ENCODE measurements at places on chromosomes 6 and 20. TPM values are rescaled to one million over a fixed set of nuclear protein-coding genes. Genes with fewer than 3 reads are reported as not detected.

DNA sequence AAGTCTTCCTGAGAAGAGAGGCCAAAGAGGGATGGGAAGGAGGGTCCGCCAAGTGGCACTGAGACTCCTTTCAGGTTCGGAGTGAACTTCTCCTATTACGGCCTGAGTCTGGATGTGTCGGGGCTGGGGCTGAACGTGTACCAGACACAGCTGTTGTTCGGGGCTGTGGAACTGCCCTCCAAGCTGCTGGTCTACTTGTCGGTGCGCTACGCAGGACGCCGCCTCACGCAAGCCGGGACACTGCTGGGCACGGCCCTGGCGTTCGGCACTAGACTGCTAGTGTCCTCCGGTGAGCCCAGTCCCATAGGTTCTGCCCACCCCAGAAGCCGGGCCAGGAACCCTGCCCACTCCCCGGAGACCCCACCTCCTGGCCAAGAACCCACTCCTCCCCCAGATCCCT lies 4.1 kb downstream of the SLC22A7 start:
- H3K27me3 ChIP-seq = peaks cover 18% of the 10 kb centered on the region
- H3K4me3 ChIP-seq = no peak overlapping the region
- peak; percentile 83 for DNase-seq
- no peaks in the 10 kb centered on the region for H3K36me3 ChIP-seq
- no peak overlapping the region for H3K27ac ChIP-seq

Gene PRND
- total RNA-seq = not detected

Gene FOXQ1
- 0.15 TPM for total RNA-seq

Gene SPATS1
- total RNA-seq = not detected

- peak overlapping the region; percentile 22 for H3K27ac ChIP-seq
- peaks cover 8% of the 10 kb centered on the region for H3K36me3 ChIP-seq
- no peaks in the 10 kb centered on the region for H3K27me3 ChIP-seq
These were observed 12.1 kb downstream of the SS18L1 start for GRCh38 chr20:62155428-62156253.

Gene MYH7B
- 0.30 TPM for total RNA-seq

Gene ZNF311
- 0.52 TPM for total RNA-seq

- no peak overlapping the region for H3K4me3 ChIP-seq
- DNase-seq = no peak
- no peak overlapping the region for H3K27ac ChIP-seq
- H3K36me3 ChIP-seq = no peaks in the 10 kb centered on the region
- H3K27me3 ChIP-seq = peaks cover 19% of the 10 kb centered on the region
These were observed 10.3 kb upstream of the PDYN start for GRCh38 chr20:2004171-2004570.

DNA sequence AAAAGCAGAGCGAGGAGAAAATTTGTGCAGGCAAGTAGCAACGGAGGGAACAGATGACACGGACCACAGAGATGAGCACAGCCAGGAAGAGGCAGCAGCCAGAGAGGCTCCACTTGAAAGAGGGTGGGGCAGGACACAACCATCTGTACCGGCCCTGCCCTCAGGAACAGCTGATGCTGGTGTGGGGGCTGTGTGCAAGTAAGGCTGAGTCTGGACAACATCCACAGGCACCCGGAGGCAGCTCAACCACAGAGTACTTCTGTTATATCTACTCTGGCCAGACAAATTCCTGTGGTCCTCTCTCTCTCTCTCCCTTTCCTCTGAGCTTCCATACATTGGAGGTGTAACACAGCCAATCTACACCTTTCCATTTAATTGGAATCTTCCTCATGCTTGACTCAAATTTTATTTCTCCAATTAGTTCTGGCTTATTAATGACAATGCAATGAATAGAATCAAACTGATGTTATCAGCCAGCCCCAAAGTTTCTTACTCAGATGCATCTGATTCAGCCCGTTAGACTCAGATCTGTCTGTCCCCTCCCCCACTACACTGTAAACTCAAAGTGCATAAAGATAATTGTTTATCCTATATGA lies 24.9 kb downstream of the KIF13A start:
- no peaks in the 10 kb centered on the region for H3K27me3 ChIP-seq
- H3K4me1 ChIP-seq = peaks cover 88% of the 10 kb centered on the region
- H3K36me3 ChIP-seq = no peaks in the 10 kb centered on the region

DNA sequence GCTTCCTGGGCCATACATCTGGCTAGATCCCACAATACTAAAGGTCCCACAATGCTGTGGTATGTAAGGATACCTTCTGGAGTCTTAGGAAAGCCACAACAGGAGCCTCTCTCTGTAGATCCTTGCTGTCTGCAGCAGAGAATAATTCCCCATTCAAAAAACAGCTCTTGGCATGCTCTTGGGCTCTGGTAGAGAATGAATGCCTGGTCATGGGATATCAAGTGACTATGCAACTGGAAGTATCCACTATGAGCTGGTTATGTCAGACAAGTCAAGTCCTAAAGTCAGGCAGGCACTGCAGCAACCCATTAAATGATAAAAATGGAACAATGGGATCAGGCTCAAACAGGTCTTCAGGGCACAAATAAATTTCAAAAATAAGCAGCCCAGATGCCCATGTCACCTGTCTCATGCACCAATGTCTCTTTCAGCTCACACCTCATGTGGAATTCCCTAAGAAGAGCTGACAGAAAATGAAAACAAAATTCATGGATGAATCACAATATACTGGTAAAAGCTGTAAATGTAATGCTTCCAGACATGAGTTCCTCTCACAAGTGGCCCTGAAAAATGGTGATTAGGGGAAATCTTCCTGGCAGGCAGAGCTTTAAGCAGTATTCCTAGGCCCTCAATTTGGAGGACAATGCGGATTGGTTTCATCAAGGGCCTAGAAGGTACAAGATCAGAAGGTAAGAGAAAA lies 4.3 kb downstream of the AK9 start:
- peaks cover 18% of the 10 kb centered on the region for H3K4me1 ChIP-seq
- peaks cover 3% of the 10 kb centered on the region for H3K36me3 ChIP-seq
- no peak overlapping the region for H3K4me3 ChIP-seq
- no peak for DNase-seq

DNA sequence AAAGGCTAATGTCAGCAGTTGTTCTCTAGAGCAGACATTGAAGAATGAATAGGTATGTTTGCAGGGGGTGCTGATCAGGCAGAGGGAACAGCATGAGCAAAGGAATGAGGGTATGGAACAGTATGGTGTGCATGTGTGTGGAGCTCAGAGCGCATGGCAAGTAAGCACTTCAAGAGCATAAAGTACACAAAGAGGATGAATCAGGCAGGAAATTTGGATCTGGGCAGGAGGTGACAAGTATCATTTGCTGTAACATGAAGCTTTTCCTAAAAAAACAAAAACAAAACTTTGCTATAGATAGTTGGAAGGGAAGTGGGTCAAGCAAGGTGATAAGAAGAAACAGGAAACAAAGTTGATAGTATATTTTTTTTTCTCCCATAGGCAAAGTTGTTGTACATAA lies 746.8 kb downstream of the HDGFL1 start:
- H3K4me1 ChIP-seq = no peaks in the 10 kb centered on the region
- H3K36me3 ChIP-seq = no peaks in the 10 kb centered on the region
- no peak for DNase-seq
- no peak overlapping the region for H3K27ac ChIP-seq
- no peak overlapping the region for H3K4me3 ChIP-seq
- no peaks in the 10 kb centered on the region for H3K27me3 ChIP-seq

- H3K27me3 ChIP-seq = no peaks in the 10 kb centered on the region
- no peaks in the 10 kb centered on the region for H3K36me3 ChIP-seq
- peak; percentile 68 for DNase-seq
These were observed 12.9 kb downstream of the SGK2 start for GRCh38 chr20:43571771-43572170.

- H3K4me3 ChIP-seq = no peak overlapping the region
- no peaks in the 10 kb centered on the region for H3K36me3 ChIP-seq
- H3K27me3 ChIP-seq = peaks cover 2% of the 10 kb centered on the region
- H3K27ac ChIP-seq = no peak overlapping the region
These were observed 148.5 kb downstream of the EDN3 start for GRCh38 chr20:59448851-59449444.

Gene SLC13A3
- total RNA-seq = 2.8 TPM

GRCh38 chr6:22972771-22973170 lies 403.4 kb downstream of the HDGFL1 start:
- no peak overlapping the region for H3K4me3 ChIP-seq
- no peak for DNase-seq
- no peaks in the 10 kb centered on the region for H3K27me3 ChIP-seq
- no peaks in the 10 kb centered on the region for H3K4me1 ChIP-seq
- no peak overlapping the region for H3K27ac ChIP-seq
- no peaks in the 10 kb centered on the region for H3K36me3 ChIP-seq
